ENCODE measurements at places on chromosomes 13 and 19. TPM values are rescaled to one million over a fixed set of nuclear protein-coding genes. Genes with fewer than 3 reads are reported as not detected.

DNA sequence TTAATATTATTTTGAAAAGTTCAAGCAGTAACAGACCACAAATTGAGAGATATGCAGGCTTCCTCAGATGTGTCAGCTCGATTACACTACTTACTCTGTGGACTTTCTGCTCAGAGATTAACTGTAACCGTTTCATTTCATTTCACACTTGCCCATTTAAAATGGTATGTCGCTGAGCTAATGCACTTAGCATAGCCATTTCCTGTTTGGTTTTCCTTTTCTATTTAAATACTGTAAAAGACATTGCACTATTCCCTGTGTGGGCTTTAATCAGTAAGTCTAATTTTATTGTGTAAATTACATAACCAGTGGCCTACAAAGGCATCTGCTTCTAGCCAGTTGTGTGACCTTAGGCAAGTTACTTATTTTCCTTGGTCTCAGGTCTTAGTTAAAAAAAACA is 237.6 kb downstream of the LACC1 start:
- no peak for DNase-seq

DNA sequence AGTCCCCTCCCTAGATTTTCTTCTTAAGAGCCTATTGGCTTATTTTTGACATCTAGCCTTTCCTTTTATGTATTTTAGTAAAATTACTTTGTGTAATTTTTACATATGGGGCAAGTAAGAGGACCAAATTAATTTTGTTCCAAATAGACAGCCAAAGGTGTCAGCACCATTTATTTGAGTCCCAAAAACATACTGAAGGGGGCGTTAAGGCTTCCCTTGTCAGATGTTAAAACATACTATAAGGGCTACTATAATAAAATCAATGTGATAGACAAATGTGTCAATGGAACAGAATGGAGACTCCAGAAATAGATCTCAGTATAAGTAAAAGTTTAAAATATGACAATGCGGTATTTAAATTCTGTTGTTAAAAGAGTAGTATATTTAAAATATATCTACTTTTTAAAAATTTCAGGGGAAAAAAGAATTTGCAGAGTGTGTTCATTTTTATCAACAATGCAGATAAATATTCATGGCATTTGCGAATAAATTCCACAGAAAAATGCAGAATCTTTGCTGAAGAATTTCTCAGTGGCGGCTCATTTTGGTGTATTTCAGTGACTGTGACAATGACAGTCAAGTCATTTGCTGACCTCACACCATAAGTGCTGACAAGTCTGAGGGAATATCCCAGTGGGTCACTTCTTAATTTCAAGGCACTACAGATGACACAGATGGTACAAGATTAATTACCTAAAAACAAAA is 133.7 kb downstream of the MTUS2 start:
- no peak for DNase-seq

DNA sequence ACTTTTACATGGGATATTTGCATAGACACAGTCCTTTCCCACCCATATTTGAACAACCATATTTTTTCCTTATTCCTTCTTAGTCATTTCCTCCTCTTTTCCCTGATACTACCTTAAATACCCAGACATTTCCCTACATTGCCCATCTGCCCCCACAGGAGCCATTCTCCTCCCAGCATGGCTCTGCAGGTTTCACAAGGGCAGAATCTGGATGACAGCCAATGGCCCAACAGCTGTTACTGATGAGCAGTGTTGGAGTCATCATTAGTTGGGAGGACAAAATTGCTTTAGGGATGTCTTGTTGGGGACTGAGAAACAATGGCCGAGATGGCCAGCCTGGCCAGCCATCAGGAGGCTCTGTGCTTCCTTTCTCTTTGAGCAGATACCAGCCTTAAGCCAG is 209.5 kb downstream of the KLF5 start:
- no peak for DNase-seq

DNA sequence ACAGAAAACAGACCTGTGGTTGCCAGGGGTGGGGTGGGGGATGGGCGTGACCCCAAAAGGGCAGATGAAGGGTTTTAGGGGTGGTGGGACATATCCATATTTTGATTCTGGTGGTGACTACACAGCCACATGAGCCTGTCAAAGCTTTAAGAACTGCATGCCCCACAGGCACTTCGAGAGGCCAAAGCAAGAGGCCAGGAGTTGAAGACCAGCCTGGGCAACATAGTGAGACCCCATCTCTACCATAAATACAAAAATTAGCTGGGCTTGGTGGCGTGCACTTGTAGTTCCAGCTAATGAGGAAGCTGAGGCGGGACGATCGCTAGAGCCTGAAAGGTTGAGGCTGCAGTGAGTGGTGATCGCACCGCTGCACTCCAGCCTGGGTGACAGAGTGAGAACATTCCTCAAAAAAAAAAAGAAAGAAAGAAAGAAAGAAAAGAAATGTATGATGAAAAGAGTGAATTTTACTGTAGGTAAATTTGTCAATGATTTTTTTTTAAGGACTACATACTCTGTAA is 18.9 kb upstream of the BCL3 start:
- DNase-seq = no peak

GRCh38 chr13:45238945-45239795 is 38.3 kb upstream of the KCTD4 start:
- no peak for DNase-seq

DNA sequence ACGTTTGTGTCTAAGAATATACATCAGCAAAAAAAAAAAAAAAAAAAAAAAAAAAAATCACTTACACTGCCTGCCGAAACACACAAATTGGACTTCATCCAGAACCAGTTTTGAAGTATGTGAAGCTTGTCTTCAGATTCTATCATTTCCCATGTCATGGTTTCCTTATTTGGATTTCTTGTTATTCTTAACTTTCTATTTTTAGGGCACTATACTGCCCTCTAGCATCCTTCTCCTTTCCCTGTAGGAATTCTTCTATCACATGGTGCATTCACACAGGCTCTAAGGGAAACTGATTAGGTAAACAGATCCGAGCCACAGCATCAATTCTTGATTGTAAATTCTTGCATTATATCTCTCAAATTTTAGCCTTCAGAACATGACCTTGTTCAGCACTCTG is 1507.5 kb downstream of the OLFM4 start:
- DNase-seq = no peak

The ADAMTSL5 gene
- total RNA-seq = not detected

All from hematopoietic multipotent progenitor cell (in vitro differentiated cells).